Kasumi-1 (cell line): ENCODE measurements at places on chromosomes 3 and 15.

DNA sequence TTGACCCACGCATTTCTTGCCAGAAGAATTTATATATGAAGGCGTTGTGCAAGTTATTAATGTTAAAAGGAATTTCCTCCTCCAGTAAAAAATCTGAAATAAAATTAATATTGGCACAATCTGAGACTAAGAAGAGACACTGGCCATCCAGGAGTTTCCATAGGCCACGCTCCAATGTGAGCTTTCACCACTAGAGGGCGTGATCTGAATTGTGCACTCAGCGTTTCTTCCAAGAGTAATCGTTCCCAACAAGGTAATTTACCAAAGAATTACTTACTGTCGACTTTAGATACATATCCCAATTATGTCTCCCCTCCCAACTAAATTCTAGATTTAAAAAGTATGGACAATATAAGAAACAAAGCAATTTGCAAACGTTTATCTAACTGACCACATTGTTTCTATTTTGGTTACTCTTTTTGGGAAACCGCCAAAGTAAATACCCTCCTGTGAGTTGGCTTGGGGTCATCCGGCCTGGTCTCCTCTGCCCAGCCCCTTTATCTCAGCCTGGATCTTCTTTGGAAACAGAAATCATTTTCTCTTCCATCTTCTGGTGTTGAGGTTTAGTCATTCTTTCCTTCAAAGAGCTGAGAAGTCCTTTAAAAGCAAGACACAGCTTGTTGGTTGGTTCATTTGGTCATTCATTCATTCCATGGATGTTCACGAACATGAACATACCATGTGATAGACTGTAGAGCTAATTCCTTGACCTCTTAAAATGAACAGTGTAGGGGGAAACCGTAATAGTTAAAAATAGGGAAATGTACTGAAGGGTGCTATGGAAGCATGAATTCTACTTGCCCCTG lies 26.2 kb downstream of the POLR2M start:
- DNase-seq = peak; percentile 58

DNA sequence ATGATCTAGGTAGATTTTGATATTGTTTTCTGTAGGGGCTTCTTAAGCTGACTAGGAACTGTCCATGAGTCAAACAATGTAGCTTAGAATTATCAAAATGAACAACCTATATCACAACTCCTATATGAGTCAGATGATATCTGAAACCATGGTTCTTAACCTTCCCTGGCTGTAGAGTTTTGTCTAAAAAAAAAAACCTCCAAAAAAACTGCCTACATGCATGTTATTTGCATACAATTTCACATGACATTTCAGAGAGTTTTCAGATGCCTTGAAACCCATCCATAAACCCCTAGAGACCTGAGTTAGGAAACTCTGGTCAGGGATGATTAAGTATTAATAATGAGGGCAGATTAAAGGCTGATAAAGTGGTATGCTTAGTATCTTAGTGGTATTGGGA lies 157.0 kb downstream of the CHST2 start:
- DNase-seq = no peak

GRCh38 chr15:76312540-76313174 lies 1.4 kb upstream of the ETFA start:
- DNase-seq = no peak

DNA sequence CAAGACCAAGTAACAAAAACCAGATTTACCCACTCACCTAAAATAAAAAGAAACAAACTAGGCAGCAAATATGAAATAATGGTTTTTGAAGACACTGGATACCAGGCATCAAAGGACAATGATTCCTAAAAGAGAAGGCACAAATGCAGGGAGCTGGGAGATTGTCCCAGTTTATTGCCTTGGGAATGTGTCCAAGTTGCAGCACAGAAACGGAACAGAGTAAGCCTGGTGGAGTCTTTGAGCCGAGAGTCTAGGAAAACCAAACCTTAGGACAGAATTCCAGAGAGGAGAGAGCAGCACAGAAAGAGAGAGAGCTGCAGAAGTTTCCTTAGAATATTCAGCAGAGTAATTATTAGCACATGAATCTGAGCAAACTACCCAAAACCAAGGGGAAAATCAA lies 7.8 kb upstream of the ARF4 start:
- no peak for DNase-seq

DNA sequence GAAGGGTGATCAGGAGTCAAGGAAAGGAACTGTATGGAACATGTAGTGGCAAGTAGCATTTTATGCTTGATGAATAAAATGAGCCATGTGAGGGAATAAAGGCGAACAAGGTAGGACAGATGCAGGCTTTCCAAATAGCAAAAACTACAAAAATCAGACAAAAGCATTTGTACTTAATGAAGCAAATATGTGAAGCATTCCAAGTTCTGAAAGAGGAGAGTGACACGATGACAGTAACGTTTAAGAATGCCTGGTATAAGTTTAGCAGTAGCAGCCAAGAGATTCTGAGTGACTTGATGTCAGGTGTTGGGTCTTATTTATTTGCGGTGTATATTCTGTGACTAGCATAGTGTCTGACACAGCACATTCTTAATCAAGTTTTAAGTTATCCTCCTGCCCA lies 408.2 kb upstream of the RASGRP1 start:
- DNase-seq = no peak

GRCh38 chr3:38992117-38992760 lies 59.5 kb downstream of the SCN11A start:
- DNase-seq = no peak

DNA sequence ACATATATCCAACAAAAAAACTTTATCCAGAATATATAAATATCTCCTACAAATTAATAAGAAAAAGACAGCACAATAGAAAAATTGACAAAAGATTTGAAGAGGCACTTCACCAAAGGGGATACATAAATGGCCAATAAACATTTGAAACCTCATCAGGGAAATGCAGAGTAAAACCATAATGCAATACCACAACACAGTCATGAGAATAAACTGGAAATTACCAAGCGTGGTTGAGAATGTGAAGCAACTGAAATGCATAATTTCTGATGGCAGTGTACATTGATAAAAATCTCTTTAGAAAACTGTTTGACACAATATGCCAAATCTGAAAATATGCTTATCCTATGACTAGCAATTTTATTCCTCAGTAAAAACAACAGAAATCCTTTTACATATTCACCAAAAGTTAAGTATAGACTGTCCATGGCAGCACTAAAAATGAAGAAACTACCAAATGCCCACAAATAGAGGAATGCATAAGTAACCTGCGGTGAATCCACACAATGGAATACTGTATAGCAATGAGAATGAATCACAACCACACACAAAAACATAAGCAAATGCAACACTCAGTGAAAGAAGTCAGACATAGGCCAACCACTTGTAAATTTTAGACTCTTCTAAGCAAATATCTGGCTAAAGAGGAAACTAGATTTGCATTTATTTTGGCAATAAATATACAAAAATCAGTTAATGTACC lies 7.9 kb downstream of the LYZL4 start:
- DNase-seq = no peak

GRCh38 chr3:174229916-174230315 lies 629.2 kb upstream of the NAALADL2 start:
- no peak for DNase-seq

DNA sequence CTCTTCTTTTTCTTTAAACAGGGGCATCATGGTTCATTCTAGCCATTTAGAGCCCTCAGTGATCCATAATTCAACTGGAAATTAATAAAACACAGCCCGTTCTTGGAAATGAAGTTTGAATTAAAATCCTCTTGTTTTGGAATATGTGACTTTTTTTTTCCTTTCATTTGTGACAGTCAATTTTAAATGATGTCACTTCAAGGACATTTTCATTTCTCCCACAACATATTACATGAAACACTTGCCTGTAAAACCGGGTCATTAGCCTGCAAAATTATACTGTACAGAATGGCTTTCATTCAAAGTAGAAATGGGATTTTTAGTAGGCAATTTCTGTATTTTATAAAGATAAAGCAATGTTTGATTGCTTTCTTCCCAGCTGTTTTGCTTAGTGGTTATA lies 789 bp upstream of the SEMA6D start:
- DNase-seq = no peak

GRCh38 chr15:64651601-64652191 lies 123.7 kb downstream of the RBPMS2 start:
- DNase-seq = no peak

DNA sequence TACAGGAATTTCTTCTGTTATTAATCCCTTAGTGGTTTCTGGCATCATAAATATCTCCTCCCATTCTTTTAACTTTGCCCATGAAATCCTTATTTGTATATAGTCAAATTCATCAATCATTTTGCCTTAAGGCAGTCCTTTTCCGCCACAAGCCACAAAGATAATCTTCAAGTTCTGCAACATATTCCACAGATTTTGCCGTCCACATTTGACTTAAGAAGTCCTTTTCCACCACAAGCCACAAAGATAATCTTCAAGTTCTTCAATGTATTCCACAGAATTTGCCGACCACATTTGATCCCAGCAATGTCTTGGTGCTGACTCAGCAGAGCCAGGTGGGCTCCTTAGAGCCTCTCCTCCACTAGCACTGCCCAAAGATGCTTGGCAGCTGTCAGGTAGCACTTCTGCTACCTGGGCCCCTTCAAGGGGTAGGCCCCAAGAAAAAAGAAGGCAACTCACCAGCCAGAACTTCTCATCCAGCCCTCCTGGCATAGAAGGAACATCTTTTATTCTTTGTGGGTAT lies 35.0 kb downstream of the SEC22C start:
- DNase-seq = no peak

- no peak for DNase-seq
Measured at GRCh38 chr3:55069950-55070349, 142.1 kb upstream of the LRTM1 start.
